ENCODE measurements at places on chromosomes 1 and 21. TPM values are rescaled to one million over a fixed set of nuclear protein-coding genes. Genes with fewer than 3 reads are reported as not detected.

LMNA gene
- polyA plus RNA-seq, result 145 TPM

RCOR3 gene
- polyA plus RNA-seq, result 19.8 TPM

GLIS1 gene
- 3.7 TPM for polyA plus RNA-seq

THEM5 gene
- polyA plus RNA-seq, result not detected

TAS1R1 gene
- not detected for polyA plus RNA-seq

IL20 gene
- polyA plus RNA-seq, result not detected
